DMS79 treated with DMSO at 0.1 percent for 48 hours (cell line): ENCODE measurements at places on chromosomes 12 and 14.

DNA sequence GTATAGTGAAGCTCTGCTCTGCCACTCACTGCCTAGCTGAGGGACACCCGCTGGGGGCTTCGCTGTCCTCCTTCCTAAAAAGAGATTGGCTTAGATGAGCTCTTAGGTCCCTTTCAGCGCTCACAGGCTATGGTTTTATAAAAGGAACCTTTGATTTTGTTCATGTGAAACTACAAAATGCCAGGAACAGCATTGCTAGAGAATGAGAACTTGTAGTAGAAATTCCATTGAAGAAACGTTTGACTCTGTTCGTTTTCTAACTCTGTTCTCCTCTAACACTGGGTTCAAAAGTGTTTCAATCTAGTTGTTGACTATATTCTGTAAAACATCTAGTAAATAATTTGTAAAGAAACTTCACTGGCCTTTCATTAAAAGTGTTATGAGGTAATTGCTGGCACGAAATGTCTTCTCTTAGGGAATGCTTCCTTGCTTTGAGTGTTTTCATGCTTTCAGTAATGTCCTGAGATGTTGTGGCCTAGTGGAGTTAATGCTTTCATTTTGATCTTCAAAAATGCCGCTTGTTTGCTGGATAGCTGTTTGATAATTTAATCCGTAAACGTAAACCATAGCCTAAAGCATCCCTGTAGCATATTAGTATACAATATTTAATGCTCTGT lies 1.6 kb downstream of the MARK3 start:
- DNase-seq = peak; percentile 37

DNA sequence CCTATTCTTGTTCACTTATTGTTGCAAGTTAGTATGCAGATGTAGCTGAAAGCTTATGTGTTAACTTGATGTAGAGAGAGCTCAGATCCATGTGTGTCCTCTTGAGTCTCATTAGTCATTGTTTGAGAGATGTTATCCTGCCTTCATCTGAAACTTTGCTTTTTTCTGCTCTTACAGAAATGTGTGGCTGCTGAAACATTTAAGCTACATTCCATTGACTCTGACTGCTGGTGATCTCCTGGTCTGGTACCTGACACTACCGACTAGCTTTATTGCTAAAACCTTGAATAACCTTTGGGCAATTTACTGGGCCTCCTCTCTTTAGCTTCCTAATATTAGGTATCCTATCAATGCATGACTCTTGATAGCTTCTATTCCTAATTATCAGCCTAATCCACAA lies 705.6 kb upstream of the FOXG1 start:
- DNase-seq = no peak

DNA sequence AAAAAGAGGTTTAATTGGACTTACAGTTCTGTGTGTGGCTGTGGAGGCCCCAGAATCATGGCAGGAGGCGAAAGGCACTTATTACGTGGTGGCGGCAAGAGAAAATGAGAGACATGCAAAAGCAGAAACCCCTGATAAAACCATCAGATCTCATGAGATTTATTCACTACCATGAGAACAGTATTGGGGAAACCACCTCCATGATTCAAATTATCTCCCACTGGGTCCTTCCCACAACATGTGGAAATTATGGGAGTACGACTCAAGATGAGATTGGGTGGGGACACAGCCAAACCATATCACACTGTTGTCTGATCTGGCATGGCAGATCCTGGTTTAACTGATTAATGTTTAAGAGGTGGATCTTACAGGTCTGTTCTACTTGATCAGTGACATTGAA lies 5.6 kb downstream of the DDX47 start:
- DNase-seq = no peak

DNA sequence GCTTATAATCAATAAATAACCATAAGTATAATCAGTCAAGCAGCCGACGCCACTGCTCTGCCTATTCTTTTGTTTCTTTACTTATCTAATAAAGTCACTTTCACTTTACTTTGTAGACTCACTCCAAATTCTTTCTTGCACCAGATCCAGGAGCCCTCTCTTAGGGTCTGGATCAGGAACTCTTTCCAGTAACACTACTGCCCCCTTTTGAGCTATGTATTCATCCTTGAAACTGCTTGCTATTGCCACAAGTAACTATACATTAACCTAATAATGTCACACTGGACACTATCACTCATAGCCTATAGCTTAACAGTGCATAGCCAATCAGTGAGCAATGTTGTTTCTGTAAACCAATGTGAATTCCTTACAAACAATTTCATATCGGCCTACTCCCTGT lies 2.8 kb upstream of the NID2 start:
- no peak for DNase-seq

GRCh38 chr12:104108755-104109445 lies 29.1 kb downstream of the NFYB start:
- peak; percentile 80 for DNase-seq

DNA sequence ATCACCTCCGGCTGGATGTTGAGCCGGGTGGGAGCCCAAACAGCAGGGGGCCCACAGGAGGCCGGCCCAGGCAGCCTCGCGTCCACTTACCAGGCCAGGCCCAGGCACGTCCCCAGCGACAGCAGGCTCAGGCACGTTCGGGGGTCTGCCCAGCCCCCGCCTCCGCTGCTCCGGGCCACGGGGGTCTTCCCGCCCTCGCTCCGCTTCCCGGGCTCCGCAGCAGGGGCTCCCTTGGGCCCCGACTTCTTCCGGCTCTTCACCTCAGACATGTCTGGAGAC lies 216 bp downstream of the IKBIP start:
- DNase-seq = peak; percentile 61

DNA sequence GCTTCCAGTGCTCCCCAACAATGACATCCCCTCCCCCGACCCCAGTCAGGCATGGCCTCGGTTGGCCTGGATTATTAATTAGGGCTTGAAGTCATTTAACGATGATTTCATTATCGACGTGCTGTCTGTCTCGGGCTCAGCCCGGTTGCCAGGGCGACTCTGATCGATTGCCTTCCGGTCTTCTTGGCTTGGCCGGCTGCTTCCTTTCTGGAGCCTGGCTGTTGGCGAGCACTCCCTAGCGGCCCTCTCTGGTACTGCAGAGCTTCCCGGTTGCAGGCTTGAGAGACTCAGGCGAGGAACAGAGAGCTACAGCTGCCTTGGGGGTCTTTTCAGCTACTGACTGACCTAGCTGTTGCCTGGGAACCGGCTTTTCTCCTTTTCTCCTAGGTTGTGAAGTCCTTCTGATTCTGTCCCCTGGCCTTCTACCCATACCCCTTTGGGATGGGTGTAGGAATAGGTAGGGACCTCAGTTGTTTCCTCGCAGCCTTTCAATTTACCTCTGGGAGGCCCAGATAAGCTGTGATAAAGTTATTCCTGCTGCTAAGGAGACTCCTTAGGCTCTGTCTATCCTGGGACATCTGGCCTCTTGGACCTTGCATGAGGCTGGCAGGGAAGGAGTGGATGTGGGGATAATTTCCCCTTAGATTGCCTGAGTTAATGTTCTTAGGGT lies 5.5 kb upstream of the CISTR start:
- DNase-seq = no peak

DNA sequence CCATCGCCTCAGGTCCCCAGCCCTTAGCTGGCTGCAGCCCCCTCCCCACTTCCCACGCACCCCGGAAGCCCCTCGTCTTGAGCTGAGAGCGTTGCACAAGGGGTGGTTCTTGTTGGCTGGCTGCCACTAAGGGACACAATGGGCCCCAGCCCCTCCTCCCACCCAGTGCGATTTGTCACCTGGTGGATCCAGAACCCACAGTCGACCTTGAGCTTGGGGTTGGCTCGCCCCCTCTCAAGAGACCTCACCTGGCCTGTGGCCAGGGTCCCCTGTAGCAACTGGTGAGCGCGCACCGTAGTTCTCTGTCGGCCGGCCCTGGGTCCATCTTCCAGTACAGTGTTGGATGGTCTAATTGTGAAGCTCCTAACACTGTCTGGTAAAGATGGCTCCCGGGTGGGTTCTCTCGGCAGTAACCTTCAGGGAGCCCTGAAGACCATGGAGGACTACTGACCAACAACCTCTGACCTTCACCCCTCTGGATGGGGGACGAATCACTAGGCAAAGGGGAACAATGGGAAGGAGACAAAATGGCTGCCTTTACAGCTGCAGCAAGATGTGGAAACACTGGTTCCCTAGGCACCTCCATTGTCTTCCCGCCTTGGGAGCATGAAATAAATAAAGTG lies 6.6 kb downstream of the PHB2 start:
- DNase-seq = peak; percentile 77

GRCh38 chr12:14960548-14961465 lies 594 bp downstream of the ARHGDIB start:
- DNase-seq = no peak

- DNase-seq = no peak
Measured at GRCh38 chr12:12979731-12980259, 20.3 kb downstream of the HEBP1 start.
